ENCODE measurements at places on chromosomes 11 and 22.

GRCh38 chr11:5626196-5626595, 1.4 kb downstream of the TRIM34 start:
- no peak for DNase-seq

- no peak for DNase-seq
These were observed 404 bp upstream of the RELT start for GRCh38 chr11:73375830-73376159.

GRCh38 chr22:30969532-30970355, 679 bp downstream of the TUG1 start:
- DNase-seq: no peak

DNA sequence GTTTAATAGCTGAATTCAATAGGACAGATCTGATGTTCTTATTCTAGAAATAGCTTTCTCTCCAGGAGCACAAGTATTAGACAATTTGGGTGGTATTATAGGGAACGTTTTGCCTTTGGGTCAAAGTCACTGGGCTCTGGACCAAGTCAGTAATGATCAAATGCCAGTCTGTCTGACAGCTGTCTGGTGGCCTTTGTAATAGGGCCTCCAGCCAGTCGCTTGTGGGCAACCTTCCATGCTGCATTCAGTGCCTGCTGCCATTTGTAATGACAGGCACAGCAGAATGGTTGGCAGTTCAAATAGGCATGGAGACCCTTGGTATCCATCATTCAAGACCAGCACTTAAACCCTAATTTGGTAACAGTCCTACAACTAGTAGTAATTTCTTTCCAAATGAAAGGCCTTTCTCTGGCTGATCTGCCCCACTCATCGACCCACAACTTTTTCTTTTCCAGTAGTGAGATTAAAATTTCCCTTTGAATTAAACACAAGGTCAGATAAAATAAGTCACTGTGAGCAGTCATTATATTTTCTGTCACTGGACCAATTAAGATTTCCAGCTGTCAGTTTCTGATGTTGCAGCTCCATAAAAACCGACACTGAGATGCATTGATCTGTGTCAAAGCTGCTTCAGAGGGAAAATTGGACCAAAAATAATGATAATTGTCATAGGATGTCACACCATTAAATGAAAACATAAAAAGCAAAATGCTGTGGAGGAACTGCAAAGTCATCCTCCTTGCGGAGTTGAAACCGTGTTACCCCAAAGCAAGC, 1038.1 kb downstream of the LRRC4C start:
- DNase-seq: no peak

GRCh38 chr11:43962383-43963278, 20.2 kb downstream of the C11orf96 start:
- DNase-seq: no peak

DNA sequence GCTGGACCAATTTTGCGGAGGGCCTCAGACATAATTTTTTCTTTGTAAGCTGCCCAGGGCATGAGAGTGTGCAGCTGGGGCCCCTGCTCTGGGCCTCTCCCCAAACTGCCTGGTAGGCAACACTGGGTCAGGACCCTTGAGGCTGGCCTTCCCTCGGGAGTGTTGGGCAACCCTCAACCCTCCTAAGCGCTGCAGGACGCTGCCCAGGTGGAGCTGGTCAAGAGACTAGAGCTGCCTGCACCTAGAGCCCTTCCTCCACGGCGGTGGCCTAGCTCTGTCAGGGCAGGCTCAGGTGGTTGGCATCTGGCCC, 505 bp upstream of the TMEM132A start:
- DNase-seq: no peak

DNA sequence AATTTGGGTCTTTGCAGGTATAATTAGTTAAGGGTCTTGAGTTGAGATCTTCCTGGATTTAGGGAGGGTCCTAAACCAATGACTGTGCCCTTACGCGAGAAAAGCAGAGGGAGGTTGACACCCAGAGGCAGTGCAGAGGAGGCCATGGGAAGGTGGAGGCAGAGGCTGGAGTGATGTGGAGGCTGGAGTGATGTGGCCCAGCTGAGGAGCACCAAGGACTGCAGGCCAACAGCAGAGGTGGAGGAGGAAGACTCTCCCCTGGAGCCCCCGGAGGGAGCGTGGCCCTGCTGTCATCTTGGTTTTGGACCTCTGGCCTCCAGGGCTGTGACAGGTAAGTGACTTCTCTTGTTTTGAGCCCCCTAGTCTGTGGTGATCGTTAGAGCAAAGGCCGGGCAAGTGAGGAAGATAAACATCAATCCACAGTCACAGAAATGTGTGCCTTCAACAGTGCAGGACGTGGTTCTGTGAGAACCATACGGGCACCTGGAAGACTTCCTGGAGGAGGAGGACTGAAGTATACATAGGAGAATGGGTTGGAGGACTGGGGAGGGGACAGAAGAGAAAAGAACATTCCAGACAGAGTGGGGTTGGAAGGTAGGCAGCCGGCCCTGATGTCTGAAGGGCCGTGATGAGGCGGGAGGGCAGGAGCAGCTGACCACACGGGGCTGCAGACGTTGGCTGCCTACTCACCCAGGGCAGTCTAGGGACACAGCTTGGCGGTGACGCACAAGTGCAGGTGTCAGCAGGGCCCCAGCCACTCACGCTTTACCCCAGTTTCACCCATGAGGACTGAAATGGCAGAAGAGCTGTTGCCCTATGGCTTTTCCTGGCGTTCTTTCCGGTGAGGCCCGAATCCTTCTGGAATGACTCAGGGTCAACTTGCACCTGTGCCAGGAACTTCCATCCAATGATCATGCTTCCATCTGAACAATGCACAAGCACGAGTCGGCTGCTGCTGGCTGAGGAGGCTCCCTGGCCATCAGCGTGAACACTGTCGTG, 270.2 kb downstream of the CTTN start:
- no peak for DNase-seq

DNA sequence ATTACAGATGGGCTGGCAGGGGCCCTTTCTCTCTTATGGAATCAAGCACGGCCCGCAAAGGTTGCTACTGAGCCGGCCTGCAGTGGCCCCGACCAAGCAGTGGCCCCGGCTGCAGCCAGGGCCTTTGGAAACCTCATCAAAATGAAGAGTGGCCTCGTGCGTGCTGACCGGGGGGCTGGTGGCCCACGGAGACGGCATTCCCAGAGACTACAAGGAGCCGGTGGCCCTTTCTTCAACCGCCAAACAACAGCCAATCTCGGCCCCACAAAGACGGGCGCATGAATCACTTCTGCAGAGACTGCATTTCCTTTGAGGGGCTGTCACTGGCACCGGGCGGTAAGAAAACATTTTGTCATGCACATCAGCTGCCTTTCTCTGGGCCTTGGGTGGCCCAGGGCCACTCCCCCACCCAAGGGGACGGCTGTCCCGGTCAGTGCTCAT, 43.1 kb upstream of the FGF3 start:
- no peak for DNase-seq

- DNase-seq: no peak
These were observed 41.9 kb upstream of the EMID1 start for GRCh38 chr22:29163808-29164207.

GRCh38 chr11:117084992-117085391, 13.2 kb downstream of the SIK3 start:
- no peak for DNase-seq

GRCh38 chr11:96293598-96294021, 49.4 kb downstream of the MAML2 start:
- no peak for DNase-seq

DNA sequence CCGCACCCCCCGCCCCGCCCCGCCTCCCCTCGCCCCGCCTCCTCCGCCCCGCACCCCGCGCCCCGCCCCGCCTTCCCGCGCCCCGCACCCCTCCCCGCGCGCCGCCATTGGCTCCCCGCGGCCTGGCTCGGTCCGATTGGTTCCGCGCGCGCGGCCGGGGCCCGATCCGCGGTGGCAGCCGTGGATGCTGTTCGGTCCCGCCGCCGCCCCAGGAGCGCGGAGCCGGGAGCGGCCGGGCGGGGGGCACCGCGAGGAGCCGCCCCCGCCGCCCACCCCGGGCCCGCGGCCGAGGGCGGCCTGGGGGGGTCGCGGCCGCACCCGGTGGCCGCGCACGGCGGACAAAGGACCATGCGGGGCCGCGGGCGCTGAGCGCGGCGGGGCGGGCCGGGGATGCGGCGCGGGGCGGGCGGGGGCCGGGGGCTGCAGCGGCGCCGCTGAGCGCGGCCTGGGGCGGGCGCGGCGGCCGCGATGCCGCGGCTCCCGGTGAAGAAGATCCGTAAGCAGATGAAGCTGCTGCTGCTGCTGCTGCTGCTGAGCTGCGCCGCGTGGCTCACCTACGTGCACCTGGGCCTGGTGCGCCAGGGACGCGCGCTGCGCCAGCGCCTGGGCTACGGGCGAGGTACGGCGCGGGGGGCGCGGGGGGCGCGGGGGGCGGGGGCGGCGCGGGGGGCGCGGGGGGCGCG, at the start of gene B4GALNT4:
Gene B4GALNT4, plus strand, starts transcription at position 164 of the 683 bp plus-strand sequence. Its CDS starts 305 bp downstream, at position 469.
- peak; percentile 38 for DNase-seq

- DNase-seq: no peak
These were observed 326.3 kb downstream of the NTM start for GRCh38 chr11:131696690-131697089.

DNA sequence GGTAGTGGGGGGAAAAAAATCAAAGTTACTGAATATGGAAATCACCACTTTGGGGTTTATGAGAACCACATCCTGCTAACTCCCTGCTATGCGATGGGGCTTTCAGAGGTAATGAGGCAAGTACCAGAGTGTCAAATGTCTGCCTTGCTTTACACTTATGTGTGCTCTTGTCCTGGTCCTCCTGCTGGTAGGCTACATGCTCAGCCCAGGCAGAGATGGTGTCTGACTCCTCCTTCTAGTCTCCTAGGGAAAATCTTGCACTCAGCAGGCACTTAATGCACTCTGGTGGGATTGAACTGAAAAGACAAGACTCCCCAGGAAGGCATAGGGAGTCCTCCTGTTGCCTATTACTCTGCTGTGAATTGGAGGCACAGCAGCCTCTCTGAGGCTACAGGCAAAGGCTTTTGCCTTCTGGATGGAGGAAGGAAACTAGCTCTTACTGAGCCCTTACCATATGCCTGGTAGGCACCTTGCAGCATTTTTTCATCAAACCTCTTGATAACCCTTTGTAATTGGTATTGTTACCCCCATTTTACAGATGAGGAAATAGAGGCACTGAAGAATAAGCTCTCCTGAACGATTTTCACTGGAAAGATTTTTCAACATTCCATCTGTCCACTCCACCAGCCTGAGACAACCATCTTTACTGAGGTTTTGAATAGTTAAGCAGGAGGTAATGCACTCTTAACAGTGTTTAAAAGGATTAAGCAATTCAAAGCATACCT, 132.1 kb upstream of the PAX6 start:
- DNase-seq: no peak

GRCh38 chr11:75470476-75471080, 37.6 kb upstream of the KLHL35 start:
- DNase-seq: no peak

DNA sequence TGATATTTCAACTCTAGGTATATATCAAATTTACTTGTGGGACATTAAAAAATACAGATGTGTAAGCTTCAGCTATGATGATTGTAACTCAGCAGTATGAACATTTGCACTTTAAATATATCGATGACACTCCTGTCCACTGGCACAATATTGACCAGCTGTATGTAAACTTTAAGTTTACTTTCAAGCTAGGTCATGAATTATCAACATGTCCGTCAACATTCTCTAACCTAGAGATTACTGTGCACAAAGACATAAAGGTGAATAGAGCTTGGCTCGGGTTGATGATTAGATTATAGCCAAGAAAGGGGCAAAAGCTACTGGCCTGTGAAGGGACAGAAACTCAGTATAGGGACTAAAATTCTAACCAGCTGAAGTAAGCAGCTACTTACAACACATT, 286.6 kb downstream of the SWAP70 start:
- no peak for DNase-seq

GRCh38 chr11:69393865-69394233, 87.6 kb upstream of the LINC01488 start:
- DNase-seq: no peak

- DNase-seq: no peak
These were observed 49.0 kb downstream of the CTSC start for GRCh38 chr11:88288560-88288959.

DNA sequence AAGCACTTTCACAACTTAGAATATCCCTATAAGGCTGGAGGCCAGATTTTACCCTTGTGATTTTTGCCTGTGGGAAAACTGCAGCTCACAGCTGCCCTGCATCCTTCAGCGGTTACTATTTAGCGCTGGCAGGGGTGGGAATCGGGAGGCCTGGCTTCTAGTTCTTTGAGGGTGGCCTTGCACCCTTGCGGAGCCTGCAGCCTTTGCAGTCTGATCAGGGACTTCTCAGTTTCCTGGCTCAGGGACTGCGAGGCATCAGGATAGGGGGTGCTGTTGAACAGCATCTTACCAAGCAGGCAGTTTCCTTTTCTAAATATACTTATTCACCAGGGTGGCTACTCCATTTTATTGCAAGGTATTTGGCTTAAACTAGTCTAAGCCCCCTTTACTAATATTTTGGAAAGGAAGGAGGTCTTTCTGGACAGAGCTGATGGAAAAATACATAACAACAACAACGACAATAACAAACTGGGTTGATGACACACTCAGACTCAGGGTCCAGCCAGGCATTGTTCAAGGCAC, 2.9 kb upstream of the APOA1 start:
- DNase-seq: no peak

DNA sequence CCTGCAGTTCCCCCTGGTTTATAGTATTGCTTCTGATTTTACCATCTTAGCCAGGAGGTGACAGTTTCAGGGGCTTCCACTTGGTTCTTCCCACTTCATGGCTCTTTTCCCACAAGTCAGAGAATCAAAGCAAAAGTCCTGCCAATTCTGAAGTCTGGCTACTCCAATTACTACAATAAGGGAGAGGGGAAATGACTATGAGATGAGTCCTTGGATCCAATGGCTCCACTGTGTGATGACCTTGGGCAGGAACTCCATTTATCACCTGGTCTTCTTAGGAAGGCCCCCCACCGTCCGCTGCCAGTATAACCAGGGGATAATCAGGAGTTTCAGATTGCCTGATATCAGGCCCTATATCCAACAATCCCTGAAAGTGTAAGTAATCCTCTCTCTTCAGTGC, 31.6 kb upstream of the CCND1 start:
- DNase-seq: no peak

DNA sequence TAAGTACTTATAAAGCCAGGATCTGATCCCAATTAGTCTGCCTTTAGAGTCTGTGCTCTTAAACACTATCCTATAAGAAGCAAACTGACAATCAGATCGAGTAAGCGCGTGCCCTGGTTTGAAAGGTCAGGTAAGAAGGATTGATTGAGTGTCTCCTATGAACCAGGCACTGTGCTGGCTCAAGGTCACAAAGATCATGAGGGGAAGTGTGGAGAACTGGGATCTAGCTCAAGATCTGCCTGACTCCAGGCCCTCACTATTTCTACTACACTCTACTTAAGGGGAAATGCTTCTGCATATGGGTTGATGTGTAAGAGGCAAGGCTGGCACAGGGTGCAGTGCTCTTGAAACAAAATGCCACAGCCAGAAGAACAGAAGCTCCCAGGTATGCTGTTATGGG, 77.0 kb downstream of the ME3 start:
- DNase-seq: no peak

GRCh38 chr22:29346659-29347058, 31.2 kb upstream of the RASL10A start:
- no peak for DNase-seq

DNA sequence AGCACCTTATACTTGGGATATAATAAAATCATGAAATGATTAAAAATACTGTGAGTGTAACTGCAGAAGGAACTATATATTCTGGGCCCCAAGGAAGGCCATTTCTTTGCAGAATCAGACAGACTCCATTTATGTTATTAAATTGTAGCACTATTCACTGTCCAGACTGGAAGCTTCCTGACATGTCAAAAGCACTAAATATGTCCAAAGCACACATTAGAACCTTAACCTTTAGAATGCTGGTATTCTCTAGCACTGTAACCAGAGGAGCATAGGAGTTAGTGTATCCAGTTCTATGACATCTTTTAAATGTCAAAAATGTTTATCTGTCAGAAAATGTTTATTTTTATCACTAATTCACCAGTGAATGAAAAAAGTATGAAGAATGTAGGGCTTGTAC, 246.9 kb downstream of the CADM1 start:
- DNase-seq: no peak
